ENCODE measurements at places on chromosomes 3 and 15. TPM values are rescaled to one million over a fixed set of nuclear protein-coding genes. Genes with fewer than 3 reads are reported as not detected.
A peak's percentile ranks its signal among the peaks of the same experiment; 100 is the strongest.

DNA sequence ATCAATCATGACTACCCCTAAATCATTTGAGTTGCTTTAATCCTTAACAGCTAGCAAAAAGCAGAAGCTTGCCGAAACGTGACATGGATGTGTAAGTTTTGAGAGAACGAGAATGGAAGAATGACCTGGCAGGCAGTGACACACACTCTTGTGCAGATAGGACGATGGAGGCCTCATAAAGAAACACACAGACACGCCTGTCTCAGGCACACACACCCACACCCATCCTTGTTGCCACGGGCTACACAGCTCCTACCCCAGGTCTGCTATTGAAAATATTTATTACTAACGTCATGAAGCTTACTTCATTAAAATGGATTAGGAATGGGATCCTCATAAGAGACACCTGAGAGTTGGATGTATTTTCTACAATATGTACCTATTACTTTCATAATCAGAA is 8.5 kb downstream of the MYO5C start:
- peaks cover 7% of the 10 kb centered on the region for H3K4me1 ChIP-seq
- no peak overlapping the region for H3K27ac ChIP-seq
- H3K4me3 ChIP-seq, result no peak overlapping the region

DNA sequence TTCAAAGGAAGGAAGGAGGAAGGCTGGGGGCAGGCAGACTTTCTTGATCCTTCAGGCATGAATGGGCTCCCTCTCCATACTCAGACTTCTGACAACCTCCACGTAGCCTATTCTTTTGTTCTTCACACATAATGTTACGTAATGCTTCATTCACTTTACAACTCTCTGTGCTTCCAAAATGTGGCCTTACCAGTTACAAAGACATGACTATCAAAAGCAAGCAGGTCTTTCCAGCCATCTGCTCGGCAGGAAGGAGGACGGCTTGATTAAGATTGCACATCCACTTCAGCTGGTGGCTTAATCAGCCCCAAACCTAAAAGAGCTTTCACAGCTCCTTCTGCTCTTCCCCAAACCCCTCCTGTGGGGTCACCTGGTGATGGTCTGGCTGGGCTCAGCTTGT is 263.2 kb downstream of the XXYLT1 start:
- H3K4me3 ChIP-seq, result no peak overlapping the region
- H3K27me3 ChIP-seq, result peaks cover 4% of the 10 kb centered on the region
- DNase-seq, result no peak
- H3K4me1 ChIP-seq, result no peaks in the 10 kb centered on the region
- H3K27ac ChIP-seq, result no peak overlapping the region

GRCh38 chr3:65871305-65872141 is 167.2 kb downstream of the MAGI1 start:
- DNase-seq, result no peak
- no peak overlapping the region for H3K27ac ChIP-seq
- H3K4me3 ChIP-seq, result no peak overlapping the region
- no peaks in the 10 kb centered on the region for H3K36me3 ChIP-seq
- no peaks in the 10 kb centered on the region for H3K27me3 ChIP-seq

GRCh38 chr3:195537995-195538394 is 5.1 kb downstream of the PPP1R2 start:
- H3K27me3 ChIP-seq, result no peaks in the 10 kb centered on the region
- peak; percentile 81 for DNase-seq
- peak overlapping the region; percentile 91 for H3K27ac ChIP-seq
- H3K4me3 ChIP-seq, result peak overlapping the region; percentile 34

GRCh38 chr15:74802290-74802689 is 10.3 kb upstream of the LMAN1L start:
- no peak overlapping the region for H3K4me3 ChIP-seq
- peaks cover 54% of the 10 kb centered on the region for H3K36me3 ChIP-seq
- H3K27ac ChIP-seq, result no peak overlapping the region

DNA sequence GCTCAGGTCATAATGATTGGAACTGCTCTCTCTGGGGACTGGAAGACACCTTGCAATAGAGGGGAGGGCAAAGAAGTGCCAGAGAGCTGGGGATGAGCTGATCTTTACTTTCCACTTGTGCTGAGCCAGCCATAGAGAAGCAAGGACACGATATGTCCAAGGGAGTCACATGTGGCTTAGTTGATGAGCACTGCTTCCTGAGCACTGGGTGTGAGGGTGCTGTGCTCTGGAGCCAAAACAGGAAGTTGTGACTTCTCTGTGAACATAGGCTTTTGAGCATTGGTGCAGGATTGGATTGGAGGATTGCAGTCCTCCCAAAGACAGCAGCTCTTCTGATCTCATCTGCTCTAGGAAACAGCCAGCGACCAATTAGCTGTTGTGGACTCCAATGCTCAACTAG is 6.7 kb downstream of the PARP14 start:
- H3K27me3 ChIP-seq, result no peaks in the 10 kb centered on the region
- H3K36me3 ChIP-seq, result peaks cover 25% of the 10 kb centered on the region
- H3K27ac ChIP-seq, result no peak overlapping the region
- no peak overlapping the region for H3K4me3 ChIP-seq

GRCh38 chr3:104887619-104888018 is 479.1 kb upstream of the ALCAM start:
- no peak overlapping the region for H3K4me3 ChIP-seq
- DNase-seq, result no peak
- H3K27me3 ChIP-seq, result peaks cover 2% of the 10 kb centered on the region
- no peak overlapping the region for H3K27ac ChIP-seq
- H3K36me3 ChIP-seq, result no peaks in the 10 kb centered on the region

- H3K36me3 ChIP-seq, result no peaks in the 10 kb centered on the region
- H3K4me3 ChIP-seq, result no peak overlapping the region
- H3K27me3 ChIP-seq, result peaks cover 11% of the 10 kb centered on the region
- DNase-seq, result no peak
Observed at GRCh38 chr3:185981621-185982020, 43.8 kb upstream of the TRA2B start.

DNA sequence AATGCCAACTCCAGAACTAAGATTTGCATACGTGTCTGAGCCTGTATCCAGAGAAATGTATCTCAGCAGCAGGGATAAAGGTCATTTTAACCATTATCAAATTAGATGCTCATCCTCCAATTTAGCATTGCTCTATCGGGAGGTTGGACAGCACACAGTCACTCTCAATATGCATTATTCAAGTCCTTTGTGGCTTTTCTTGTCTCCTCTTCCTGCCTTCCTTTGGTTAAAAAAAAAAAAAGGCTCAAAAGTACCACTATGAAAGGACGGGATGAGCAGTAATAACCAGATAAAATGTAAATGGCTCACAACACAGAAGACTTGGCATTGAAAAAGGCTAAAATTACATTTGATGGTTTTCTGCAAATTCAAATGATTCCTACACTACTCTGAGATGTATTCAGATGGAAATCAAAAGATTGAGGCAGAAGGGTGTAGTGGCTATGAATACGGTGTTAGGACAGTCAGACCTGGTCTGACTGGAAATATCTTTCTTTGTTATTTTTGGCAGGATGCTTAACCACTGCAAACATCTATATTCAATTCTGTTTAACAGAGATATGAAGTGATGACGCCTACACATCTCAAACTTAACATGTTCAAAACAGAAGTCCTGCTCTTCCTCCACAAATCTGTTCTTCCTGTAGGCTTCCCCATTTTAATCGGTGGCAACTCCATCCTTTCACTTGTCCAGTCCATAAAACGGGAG is 109.6 kb downstream of the ADAMTS9 start:
- no peaks in the 10 kb centered on the region for H3K36me3 ChIP-seq
- no peak overlapping the region for H3K27ac ChIP-seq
- no peaks in the 10 kb centered on the region for H3K4me1 ChIP-seq

GRCh38 chr3:120684896-120685295 is 2.9 kb upstream of the HGD start:
- no peak overlapping the region for H3K4me3 ChIP-seq
- no peaks in the 10 kb centered on the region for H3K4me1 ChIP-seq
- H3K27me3 ChIP-seq, result no peaks in the 10 kb centered on the region
- H3K36me3 ChIP-seq, result peaks cover 12% of the 10 kb centered on the region
- no peak overlapping the region for H3K27ac ChIP-seq

DNA sequence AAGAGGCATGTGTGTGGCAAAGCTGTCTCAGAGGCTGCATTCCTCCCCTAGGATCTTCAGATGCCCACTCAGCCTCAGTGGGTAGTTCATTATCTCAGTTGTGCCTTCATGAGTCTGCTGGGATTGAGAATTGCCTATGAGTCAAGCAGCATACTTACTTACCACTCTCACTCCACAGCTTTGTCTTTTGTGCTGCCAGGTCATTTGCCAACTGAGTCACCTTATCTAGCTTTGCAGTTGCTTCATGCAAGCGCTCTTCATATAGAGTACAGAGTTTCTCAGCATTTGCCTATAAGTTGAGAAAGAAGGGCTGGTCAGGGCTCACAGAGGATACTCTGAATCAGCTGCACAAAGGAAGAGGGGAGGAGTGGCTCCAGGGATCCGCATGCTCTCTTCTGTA is 89.5 kb downstream of the MYH15 start:
- no peak overlapping the region for H3K27ac ChIP-seq
- H3K27me3 ChIP-seq, result no peaks in the 10 kb centered on the region
- H3K4me3 ChIP-seq, result no peak overlapping the region
- H3K36me3 ChIP-seq, result no peaks in the 10 kb centered on the region
- peak; percentile 27 for DNase-seq
- H3K4me1 ChIP-seq, result peaks cover 10% of the 10 kb centered on the region

GRCh38 chr3:184822654-184823053 is 10.7 kb downstream of the VPS8 start:
- DNase-seq, result no peak
- no peak overlapping the region for H3K4me3 ChIP-seq
- H3K36me3 ChIP-seq, result peaks cover 12% of the 10 kb centered on the region
- H3K4me1 ChIP-seq, result peaks cover 5% of the 10 kb centered on the region

- no peak overlapping the region for H3K27ac ChIP-seq
- peaks cover 28% of the 10 kb centered on the region for H3K4me1 ChIP-seq
- H3K27me3 ChIP-seq, result peaks cover 1% of the 10 kb centered on the region
- no peak overlapping the region for H3K4me3 ChIP-seq
- no peaks in the 10 kb centered on the region for H3K36me3 ChIP-seq
- DNase-seq, result no peak
Observed at GRCh38 chr3:12467746-12468145, 16.5 kb upstream of the TSEN2 start.

GRCh38 chr3:137121704-137122314 is 164.0 kb downstream of the IL20RB start:
- DNase-seq, result peak; percentile 20
- peaks cover 8% of the 10 kb centered on the region for H3K27me3 ChIP-seq
- no peak overlapping the region for H3K27ac ChIP-seq
- no peaks in the 10 kb centered on the region for H3K36me3 ChIP-seq
- H3K4me1 ChIP-seq, result no peaks in the 10 kb centered on the region

- no peaks in the 10 kb centered on the region for H3K4me1 ChIP-seq
- H3K27me3 ChIP-seq, result no peaks in the 10 kb centered on the region
- no peaks in the 10 kb centered on the region for H3K36me3 ChIP-seq
- no peak overlapping the region for H3K27ac ChIP-seq
Observed at GRCh38 chr3:140019946-140020345, 85.0 kb downstream of the CLSTN2 start.

- peaks cover 21% of the 10 kb centered on the region for H3K27me3 ChIP-seq
- H3K36me3 ChIP-seq, result no peaks in the 10 kb centered on the region
- H3K4me1 ChIP-seq, result peaks cover 4% of the 10 kb centered on the region
- H3K4me3 ChIP-seq, result no peak overlapping the region
Observed at GRCh38 chr15:60941448-60941847, 287.7 kb downstream of the RORA start.

DNA sequence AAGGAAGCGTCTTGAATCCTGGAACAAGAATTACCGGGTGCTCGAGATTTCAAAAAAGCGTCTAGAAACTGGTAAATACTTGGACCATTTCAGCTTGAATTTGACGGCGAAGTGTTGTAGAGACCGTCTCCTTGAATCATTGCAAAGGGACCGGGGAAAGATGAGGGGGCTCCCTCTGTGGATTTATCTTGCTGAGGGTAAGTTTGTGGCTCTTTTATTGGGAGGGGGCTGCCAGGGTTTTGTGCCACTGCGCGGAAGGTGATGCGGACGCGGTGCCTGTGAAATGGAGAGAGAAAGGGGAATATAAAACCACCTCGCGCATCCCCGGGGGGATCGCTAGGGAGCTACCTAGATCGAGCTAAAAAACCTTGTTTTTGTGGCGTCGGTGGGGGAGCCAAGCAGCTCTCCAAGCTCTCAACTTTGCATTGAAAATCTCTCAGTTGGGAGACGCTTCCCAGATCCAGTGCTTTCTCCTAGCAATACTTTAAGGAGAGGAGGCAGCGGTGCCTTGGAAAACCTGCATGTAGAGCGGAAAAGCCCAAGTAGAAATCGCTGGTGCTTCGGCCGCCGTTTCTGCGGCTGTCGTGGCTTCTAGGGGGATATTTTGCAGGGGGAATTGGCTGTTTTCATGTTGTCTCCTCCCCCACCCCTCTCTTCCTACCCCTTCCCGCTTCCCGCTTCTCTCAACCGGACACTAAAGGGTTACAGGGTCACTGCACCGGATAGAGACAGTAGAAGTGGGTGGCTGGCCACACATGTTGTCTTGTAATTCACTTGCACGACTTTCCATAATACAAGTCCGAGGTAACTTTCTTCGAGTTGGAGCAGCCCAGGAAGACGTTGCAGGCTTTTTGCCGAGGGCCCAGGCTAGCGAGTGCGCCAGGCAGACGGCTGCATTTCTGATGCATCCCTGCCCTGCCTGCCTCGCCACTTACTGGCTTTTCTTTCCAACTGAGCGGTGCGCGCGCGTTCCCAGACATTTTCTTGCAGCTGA is 187.6 kb downstream of the NLGN1 start:
- H3K27ac ChIP-seq, result no peak overlapping the region
- H3K36me3 ChIP-seq, result no peaks in the 10 kb centered on the region
- H3K4me1 ChIP-seq, result peaks cover 6% of the 10 kb centered on the region

DNA sequence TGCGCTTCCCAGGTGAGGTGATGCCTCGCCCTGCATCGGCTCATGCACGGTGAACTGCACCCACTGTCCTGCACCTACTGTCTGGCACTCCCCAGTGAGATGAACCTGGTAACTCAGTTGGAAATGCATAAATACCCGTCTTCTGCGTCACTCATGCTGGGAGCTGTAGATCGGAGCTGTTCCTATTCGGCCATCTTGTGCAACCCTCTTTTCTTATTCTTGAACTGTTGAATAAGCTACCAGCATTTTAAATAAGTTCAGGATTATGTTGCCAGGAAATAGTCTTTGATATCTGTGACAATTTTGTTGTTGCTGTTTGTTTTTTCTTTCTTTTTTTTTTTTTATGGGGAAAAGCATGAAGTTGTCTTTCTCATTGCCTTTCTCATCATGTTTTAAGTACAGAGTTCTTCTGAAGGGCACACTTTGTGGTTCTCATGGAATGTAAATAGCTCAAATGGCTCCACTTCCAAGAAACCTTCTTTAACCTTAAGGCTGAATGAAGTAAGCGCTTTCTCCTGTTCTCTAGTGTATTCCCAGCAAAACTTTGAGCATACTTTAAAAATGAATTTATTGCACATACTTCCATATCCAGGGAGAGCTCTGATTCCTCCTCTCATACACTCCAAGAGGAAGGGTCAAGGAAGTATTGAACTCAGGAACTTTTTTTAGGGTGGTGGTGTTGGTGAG is 468.0 kb upstream of the TBL1XR1 start:
- H3K4me3 ChIP-seq, result no peak overlapping the region
- no peaks in the 10 kb centered on the region for H3K36me3 ChIP-seq
- H3K27me3 ChIP-seq, result no peaks in the 10 kb centered on the region
- no peak for DNase-seq
- peaks cover 7% of the 10 kb centered on the region for H3K4me1 ChIP-seq

Gene ANKUB1
- not detected for total RNA-seq

Gene ZNF35
- 3.2 TPM for total RNA-seq

Gene COL6A5
- not detected for total RNA-seq

Gene DUOXA2
- total RNA-seq, result not detected

Gene POTEB
- not detected for total RNA-seq

Gene CLDN1
- total RNA-seq, result 0.07 TPM

Gene SNTN
- not detected for total RNA-seq

Gene ESYT3
- total RNA-seq, result 0.17 TPM

Gene TICRR
- 16.8 TPM for total RNA-seq

Gene PPP1R14D
- not detected for total RNA-seq

Gene ATP13A4
- 3.2 TPM for total RNA-seq
